Endothelial cell (in vitro differentiated cells): ENCODE measurements at places on chromosomes 12 and 14. TPM values are rescaled to one million over a fixed set of nuclear protein-coding genes. Genes with fewer than 3 reads are reported as not detected.

The GALC gene
- total RNA-seq = 77.1 TPM

The CLEC7A gene
- not detected for total RNA-seq

The GPR137C gene
- total RNA-seq = 3.3 TPM

The IFNG gene
- not detected for total RNA-seq

The M6PR gene
- 186 TPM for total RNA-seq

The KRT4 gene
- not detected for total RNA-seq

The LALBA gene
- not detected for total RNA-seq

The CLEC14A gene
- 5.1 TPM for total RNA-seq

The ZNF891 gene
- 2.0 TPM for total RNA-seq

The REM2 gene
- 0.36 TPM for total RNA-seq

The OR6J1 gene
- not detected for total RNA-seq

- peaks cover 7% of the 10 kb centered on the region for H3K27me3 ChIP-seq
- H3K36me3 ChIP-seq = no peaks in the 10 kb centered on the region
- H3K4me1 ChIP-seq = peaks cover 10% of the 10 kb centered on the region
Measured at GRCh38 chr12:76275511-76276093, 72.6 kb downstream of the BBS10 start.

DNA sequence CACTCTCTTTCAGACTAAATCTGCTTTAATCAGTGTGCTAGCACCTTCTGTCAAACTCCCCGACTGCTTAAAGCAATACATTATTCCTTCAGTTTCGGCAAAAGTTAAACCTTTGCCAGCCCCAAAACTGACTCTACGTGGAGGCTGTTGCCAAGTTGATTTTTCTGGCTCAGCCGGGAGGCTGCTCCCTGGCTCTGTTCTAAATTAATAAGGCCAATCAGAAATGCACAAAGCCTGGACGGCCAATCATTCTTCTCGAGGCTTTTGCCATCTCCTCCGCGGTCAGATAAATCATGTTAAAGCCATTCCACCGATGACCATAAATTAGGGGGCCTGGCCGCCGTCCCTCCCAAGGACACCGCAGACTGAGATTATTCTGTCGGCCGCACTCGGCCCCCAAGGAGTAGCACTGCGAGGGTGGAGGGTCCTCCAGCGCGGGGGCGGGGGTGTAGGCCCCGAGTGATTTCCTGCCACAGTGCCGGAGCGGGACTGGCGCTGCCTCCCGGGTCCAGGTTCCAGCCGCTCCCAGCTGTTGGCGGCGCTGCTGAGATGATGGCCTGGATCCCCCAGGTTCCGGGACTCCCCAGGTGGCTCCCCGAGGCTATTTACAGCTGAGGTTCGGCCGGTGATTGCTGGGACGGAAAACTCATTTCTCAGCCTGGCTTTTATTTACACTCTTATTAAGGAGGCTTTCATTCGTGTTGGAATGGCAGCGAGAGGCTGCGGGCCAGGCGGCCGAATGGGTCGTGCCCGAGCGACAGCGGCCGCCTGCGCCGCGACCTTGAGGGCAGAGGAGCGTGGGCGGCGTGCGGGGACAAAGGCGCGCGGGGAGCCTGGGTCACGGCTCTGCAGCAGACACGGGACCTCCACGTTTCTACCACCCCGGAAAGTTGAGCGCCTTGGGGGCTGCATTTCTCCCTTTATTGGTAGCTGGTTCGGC is 165.1 kb downstream of the MON2 start:
- peak; percentile 62 for DNase-seq
- H3K27ac ChIP-seq = no peak overlapping the region
- peaks cover 4% of the 10 kb centered on the region for H3K27me3 ChIP-seq

DNA sequence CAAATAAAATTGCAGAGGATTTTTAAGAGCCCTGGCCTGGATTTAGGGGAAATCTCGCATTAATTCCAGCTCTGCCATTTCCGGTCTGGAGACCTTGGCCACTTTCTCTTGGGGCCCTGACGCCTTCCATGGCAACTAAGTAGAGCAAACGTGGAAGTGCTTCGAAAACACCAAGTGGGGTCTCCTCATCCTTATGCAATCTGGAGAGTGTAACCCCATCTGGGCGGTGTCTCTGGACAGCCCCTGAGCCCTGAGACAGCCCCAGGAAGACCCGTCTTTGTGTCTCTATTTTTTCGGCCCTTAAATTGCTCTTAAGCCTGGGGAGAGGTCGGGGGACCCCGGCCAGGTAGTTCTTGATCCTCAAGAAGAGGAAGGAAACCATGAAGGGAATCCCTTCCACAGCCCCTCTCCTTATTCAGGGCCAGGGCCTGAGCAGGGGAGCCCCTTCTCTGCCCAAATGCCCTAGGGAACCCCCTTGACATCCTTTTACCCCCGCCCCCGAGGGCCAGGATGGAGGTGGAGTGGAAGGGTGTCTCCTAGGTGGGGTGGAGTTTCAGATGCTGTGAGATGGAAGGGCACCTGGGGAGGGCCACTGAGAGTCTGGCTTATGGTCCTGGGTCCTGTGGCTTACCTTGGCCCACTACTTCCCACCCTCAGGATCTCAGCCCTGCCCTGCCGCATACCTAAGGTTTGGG is 17.6 kb upstream of the NR4A1 start:
- no peaks in the 10 kb centered on the region for H3K36me3 ChIP-seq
- H3K4me3 ChIP-seq = peak overlapping the region; percentile 72
- no peak for DNase-seq

DNA sequence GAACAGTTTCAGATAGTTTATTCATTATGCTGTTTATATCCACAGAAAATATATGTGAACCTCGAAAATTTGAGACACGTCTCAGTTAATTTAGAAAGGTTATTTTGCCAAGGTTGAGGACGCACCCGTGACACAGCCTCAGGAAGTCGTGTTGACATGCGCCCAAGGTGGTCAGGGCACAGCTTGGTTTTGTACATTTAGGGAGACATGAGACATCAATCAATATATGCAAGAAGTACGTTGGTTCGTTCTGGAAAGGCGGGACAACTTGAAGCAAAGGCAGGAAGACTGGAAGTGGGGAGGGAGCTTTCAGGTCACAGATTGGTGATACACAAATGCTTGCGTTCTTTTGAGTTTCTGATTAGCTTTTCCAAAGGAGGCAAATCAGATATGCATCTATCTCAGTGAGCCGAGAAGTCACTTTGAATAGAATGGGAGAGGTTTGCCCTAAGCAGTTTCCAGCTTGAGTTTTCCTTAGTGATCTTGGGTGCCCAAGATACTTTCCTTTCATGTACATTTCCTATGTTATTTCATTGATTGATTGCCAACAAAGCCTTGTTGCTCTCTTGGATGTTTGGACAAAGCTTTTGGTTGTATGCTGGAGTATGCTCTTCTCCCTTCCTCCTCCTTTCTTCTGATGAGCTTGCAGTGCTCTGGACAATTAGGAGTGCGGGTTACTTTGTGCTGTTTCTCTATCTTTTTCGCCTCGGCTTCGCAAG is 3.2 kb downstream of the SNAPC1 start:
- H3K27me3 ChIP-seq = no peaks in the 10 kb centered on the region
- no peak overlapping the region for H3K27ac ChIP-seq
- no peak overlapping the region for H3K4me3 ChIP-seq
- H3K36me3 ChIP-seq = peaks cover 8% of the 10 kb centered on the region
- H3K4me1 ChIP-seq = peaks cover 20% of the 10 kb centered on the region

DNA sequence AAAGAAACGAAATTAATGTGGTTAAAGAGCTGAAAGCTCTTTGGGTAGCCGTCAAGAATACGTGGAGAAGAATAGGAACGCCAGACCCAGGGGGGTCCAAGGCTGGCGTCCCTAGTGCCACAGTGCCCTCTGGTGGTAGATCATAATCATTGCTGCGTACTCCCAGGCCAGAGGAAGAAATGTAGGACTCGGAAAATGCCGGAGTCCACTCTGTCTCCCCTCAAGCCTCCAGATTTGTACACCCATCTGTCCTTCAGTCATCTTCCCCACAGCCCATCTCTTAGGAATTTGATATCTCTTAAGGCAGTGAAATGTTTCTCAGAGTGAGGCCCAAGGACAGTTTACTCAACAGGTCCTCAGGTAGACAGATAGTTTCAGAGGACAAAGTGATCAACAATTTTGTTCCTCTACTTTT is 25.4 kb upstream of the PLEKHG6 start:
- peaks cover 6% of the 10 kb centered on the region for H3K27me3 ChIP-seq
- H3K4me1 ChIP-seq = peaks cover 14% of the 10 kb centered on the region
- no peak overlapping the region for H3K4me3 ChIP-seq
- peak overlapping the region; percentile 61 for H3K27ac ChIP-seq
- DNase-seq = peak; percentile 78

- DNase-seq = no peak
- H3K4me3 ChIP-seq = no peak within 1 kb of the TSS
- no peak within 1 kb of the TSS for H3K27ac ChIP-seq
Measured at GRCh38 chr12:102197789-102198188, at the start of gene PMCH. Gene PMCH (minus strand): TSS chr12:102197833. CDS start chr12:102197770, 63 bp downstream.

GRCh38 chr14:55645845-55646832 is 66.1 kb downstream of the KTN1 start:
- H3K36me3 ChIP-seq = peaks cover 29% of the 10 kb centered on the region
- peaks cover 12% of the 10 kb centered on the region for H3K4me1 ChIP-seq
- H3K4me3 ChIP-seq = no peak overlapping the region

- peak overlapping the region; percentile 100 for H3K27ac ChIP-seq
- DNase-seq = no peak
- no peak overlapping the region for H3K4me3 ChIP-seq
- peaks cover 6% of the 10 kb centered on the region for H3K36me3 ChIP-seq
- peaks cover 3% of the 10 kb centered on the region for H3K27me3 ChIP-seq
Measured at GRCh38 chr12:107094183-107094448, 767 bp upstream of the CRY1 start.

- H3K4me1 ChIP-seq = no peaks in the 10 kb centered on the region
- H3K36me3 ChIP-seq = no peaks in the 10 kb centered on the region
- H3K27me3 ChIP-seq = no peaks in the 10 kb centered on the region
- DNase-seq = no peak
- no peak overlapping the region for H3K4me3 ChIP-seq
- no peak overlapping the region for H3K27ac ChIP-seq
Measured at GRCh38 chr12:5305425-5305824, 126.5 kb upstream of the NTF3 start.

- no peak for DNase-seq
- peak overlapping the region; percentile 92 for H3K4me3 ChIP-seq
- peaks cover 45% of the 10 kb centered on the region for H3K4me1 ChIP-seq
- H3K27me3 ChIP-seq = peaks cover 15% of the 10 kb centered on the region
- H3K27ac ChIP-seq = peak overlapping the region; percentile 84
- H3K36me3 ChIP-seq = peaks cover 18% of the 10 kb centered on the region
Measured at GRCh38 chr14:76760331-76761135, 735 bp upstream of the VASH1 start.

DNA sequence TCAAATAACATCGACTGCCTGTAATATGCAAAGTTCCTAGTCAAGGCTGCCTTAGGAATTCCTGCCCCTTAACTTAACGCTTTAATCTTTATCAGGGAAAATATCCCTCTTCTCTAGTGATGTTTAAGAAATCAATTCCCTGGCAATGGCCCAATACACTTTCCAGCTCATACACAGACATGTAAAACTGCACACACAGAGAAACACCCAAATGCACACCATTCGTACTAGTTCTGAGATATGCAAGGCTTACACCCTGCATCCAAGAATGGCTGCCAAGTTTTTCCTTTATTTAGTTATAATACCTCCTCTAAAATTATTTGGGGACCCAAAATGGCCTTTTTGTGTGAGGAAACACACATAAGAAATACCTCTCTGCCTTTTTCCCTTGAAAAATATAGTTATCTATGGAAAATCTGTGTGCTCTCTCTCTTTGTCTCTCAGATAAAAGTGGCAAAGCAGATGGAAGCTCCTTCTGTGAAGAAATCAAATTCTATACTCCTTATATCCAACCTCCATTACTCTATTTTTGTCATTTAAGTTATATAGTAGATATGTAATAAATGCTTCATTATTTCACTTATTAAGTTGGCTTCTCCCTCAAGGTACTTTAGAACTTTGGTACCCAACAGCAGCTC is 120.0 kb upstream of the MDM1 start:
- H3K27ac ChIP-seq = no peak overlapping the region
- H3K4me3 ChIP-seq = no peak overlapping the region
- no peaks in the 10 kb centered on the region for H3K36me3 ChIP-seq
- H3K27me3 ChIP-seq = no peaks in the 10 kb centered on the region

- peak overlapping the region; percentile 44 for H3K4me3 ChIP-seq
- no peaks in the 10 kb centered on the region for H3K4me1 ChIP-seq
- no peak overlapping the region for H3K27ac ChIP-seq
- no peaks in the 10 kb centered on the region for H3K36me3 ChIP-seq
- peaks cover 2% of the 10 kb centered on the region for H3K27me3 ChIP-seq
Measured at GRCh38 chr14:103074729-103075367, 9.2 kb upstream of the LBHD2 start.

DNA sequence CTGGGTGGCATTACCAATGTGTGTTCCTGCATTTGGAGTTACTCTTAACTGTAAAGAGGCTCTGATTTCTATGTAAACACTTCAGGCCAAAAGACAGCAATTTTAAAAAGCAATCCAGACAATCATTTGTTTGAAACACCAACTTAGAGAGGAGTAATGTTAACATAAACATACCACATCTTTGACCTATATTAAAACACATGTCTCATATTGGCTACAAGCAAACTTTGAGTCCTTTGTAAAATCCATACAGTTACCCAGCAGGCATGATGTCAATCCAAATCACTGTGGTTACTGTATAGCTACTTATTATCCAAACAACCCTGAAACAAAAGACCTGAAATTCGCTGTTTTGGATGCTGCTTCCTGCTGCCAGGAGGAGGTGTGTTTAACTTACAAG is 7.5 kb upstream of the G2E3 start:
- H3K27me3 ChIP-seq = peaks cover 2% of the 10 kb centered on the region
- peak overlapping the region; percentile 70 for H3K27ac ChIP-seq
- peaks cover 4% of the 10 kb centered on the region for H3K36me3 ChIP-seq
- no peak overlapping the region for H3K4me3 ChIP-seq
- no peak for DNase-seq
- peaks cover 13% of the 10 kb centered on the region for H3K4me1 ChIP-seq

GRCh38 chr14:74592476-74593201 is 19.4 kb downstream of the LTBP2 start:
- no peak for DNase-seq
- peaks cover 3% of the 10 kb centered on the region for H3K4me1 ChIP-seq
- no peak overlapping the region for H3K4me3 ChIP-seq
- no peaks in the 10 kb centered on the region for H3K36me3 ChIP-seq

GRCh38 chr12:89427508-89428156 is 75.3 kb upstream of the DUSP6 start:
- no peak for DNase-seq
- peaks cover 1% of the 10 kb centered on the region for H3K27me3 ChIP-seq
- no peak overlapping the region for H3K4me3 ChIP-seq
- H3K4me1 ChIP-seq = no peaks in the 10 kb centered on the region

DNA sequence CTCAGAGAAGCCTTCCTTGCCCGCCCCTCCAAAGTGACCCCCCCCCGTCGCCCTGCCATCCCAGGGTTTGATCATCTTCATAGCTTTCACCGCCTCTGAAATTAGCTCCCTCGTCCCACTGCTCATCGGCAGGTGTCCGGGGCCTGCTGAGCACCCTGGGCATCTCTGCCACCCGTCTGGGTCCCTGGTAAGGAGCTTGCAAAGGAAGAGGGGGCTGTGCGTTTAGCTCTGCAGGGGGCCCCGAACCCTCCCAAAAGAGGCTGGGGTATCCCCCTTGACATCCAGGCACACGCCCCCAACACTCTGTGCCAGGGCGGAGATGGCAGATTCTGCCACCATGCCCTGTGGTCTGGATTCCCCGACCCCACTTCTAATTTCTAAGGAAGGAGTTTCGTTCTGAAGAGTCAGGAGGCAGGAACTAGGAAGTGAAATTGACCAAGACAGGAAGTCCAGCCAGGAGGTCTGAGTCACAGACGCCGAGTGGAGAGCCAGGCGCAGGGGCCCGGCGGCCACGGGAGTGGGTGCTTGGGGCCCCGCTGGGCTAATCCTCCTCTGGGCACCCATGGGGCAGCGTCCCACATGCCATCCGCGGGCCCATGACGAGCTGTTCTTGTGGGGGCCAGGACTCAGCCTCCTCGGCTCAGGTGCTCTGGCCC is 95.7 kb downstream of the RFLNA start:
- no peak for DNase-seq
- H3K36me3 ChIP-seq = peaks cover 4% of the 10 kb centered on the region
- H3K4me1 ChIP-seq = peaks cover 18% of the 10 kb centered on the region
